Esophagus squamous epithelium (tissue), 5 donors: ENCODE measurements at places on chromosomes 11 and 22. TPM values are rescaled to one million over a fixed set of nuclear protein-coding genes. Genes with fewer than 3 reads are reported as not detected.

DNA sequence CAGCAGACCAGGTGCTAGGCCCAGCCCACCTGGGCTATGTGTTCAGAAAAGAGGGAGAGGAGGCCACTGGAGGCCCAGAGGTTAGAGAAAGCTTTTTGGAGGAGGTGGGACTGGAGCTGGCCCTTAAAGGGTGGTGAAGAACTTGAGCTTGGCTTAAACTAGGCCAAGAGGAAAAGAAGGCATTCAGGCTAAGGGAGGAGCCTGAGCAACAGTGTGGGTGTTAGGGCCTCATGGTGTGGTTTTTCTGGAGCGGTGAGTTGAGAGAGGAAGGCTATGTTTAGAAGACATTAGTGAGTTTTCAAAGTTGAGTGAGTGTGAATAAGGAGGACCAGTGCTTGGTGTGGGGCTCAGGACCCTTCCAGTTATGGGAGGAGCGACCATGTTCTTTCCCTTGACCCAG lies 6.2 kb downstream of the TAF6L start:
- no peaks in the 10 kb centered on the region for H3K27me3 ChIP-seq
- no peak overlapping the region for H3K4me3 ChIP-seq
- peaks cover under 1% of the 10 kb centered on the region for H3K4me1 ChIP-seq
- peaks cover 11% of the 10 kb centered on the region for H3K36me3 ChIP-seq
- no peak overlapping the region for H3K27ac ChIP-seq
- no peak for DNase-seq

The MUC6 gene
- not detected for total RNA-seq

DNA sequence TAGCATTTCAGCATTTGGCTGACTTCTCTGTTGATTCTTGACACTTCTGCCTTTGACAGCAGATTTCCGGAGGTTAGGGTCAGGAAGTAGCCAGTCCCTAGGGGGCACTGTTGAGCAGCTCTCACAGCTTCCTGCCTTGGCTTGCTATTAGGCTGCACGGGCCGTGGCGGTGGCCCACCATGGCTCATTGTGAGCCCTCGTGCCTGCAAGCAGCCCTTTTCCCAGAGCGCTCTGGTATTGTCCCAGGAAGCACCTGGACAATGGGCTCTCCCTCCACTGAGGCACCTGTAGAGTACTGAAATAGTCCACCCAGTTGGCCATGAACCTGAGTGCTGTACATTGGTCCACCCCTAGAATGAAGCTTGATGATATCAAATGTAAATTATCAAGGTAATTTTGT lies 100.2 kb upstream of the GAL start:
- H3K27me3 ChIP-seq: no peaks in the 10 kb centered on the region
- no peak overlapping the region for H3K4me3 ChIP-seq
- peaks cover 8% of the 10 kb centered on the region for H3K4me1 ChIP-seq

DNA sequence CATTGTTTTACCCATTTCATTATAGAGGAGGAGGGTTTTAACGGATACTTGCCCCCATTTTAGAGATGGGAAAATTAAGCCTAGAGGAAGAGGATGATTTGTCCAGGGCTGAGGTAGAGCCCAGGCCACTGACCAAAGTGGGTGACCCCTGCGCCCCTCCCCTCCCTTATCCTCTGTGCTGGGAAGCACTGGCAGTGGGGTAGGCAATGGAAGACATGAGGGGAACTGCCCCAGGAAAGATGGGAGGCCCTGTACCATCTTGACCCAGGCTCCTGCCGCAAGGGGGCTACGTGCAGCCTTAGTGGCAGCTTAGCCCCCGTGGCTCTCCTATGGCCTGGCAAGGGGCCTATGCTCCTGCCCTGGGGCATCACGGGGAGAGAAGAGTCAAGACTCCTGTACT lies 76.4 kb upstream of the MYOD1 start:
- no peak overlapping the region for H3K27ac ChIP-seq
- peaks cover 12% of the 10 kb centered on the region for H3K27me3 ChIP-seq
- H3K4me1 ChIP-seq: no peaks in the 10 kb centered on the region
- H3K36me3 ChIP-seq: no peaks in the 10 kb centered on the region
- DNase-seq: no peak

The BEST1 gene
- total RNA-seq: 0.56 TPM

- no peak overlapping the region for H3K4me3 ChIP-seq
- H3K4me1 ChIP-seq: no peaks in the 10 kb centered on the region
- H3K27ac ChIP-seq: no peak overlapping the region
- no peaks in the 10 kb centered on the region for H3K36me3 ChIP-seq
Observed at GRCh38 chr22:26082866-26083265, 86.4 kb upstream of the SEZ6L start.

The MUC5AC gene
- not detected for total RNA-seq

The CRYAB gene
- total RNA-seq: 22.9 TPM

- no peak overlapping the region for H3K4me3 ChIP-seq
- H3K27ac ChIP-seq: no peak overlapping the region
- H3K4me1 ChIP-seq: peaks cover 5% of the 10 kb centered on the region
- no peak for DNase-seq
- peaks cover 3% of the 10 kb centered on the region for H3K27me3 ChIP-seq
- no peaks in the 10 kb centered on the region for H3K36me3 ChIP-seq
Observed at GRCh38 chr22:27220339-27220738, 563.0 kb downstream of the MIAT start.

DNA sequence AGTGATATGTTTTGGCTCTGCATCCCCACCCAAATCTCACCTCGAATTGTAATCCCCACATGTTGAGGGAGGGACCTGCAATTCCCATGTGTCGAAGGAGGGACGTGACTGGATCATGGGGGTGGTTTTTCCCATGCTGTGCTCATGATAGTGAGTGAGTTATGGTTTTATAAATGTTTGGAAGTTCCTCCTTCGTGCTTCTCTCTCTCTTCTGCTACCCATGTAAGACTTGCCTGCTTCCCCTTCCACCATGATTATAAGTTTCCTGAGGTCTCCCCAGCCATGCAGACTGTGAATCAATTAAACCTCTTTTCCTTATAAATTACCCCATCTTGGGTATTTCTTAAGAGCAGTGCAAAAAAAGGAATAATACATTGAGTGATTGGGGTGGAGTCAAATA lies 7.3 kb upstream of the CEP295 start:
- H3K27me3 ChIP-seq: no peaks in the 10 kb centered on the region
- H3K27ac ChIP-seq: no peak overlapping the region
- H3K4me3 ChIP-seq: no peak overlapping the region
- H3K36me3 ChIP-seq: no peaks in the 10 kb centered on the region
- no peak for DNase-seq

- no peak overlapping the region for H3K27ac ChIP-seq
- peaks cover 10% of the 10 kb centered on the region for H3K4me1 ChIP-seq
- H3K36me3 ChIP-seq: no peaks in the 10 kb centered on the region
- H3K27me3 ChIP-seq: no peaks in the 10 kb centered on the region
Observed at GRCh38 chr11:34351687-34352469, 5.9 kb downstream of the ABTB2 start.

GRCh38 chr11:11247576-11247975 lies 105.5 kb downstream of the CSNK2A3 start:
- H3K4me3 ChIP-seq: no peak overlapping the region
- no peaks in the 10 kb centered on the region for H3K27me3 ChIP-seq
- no peak overlapping the region for H3K27ac ChIP-seq
- no peaks in the 10 kb centered on the region for H3K36me3 ChIP-seq
- DNase-seq: no peak
- peaks cover 22% of the 10 kb centered on the region for H3K4me1 ChIP-seq

The SCN4B gene
- 0.87 TPM for total RNA-seq

The TENM4 gene
- total RNA-seq: 7.7 TPM

- no peaks in the 10 kb centered on the region for H3K27me3 ChIP-seq
- peak overlapping the region; percentile 15 for H3K4me3 ChIP-seq
- no peaks in the 10 kb centered on the region for H3K36me3 ChIP-seq
- H3K4me1 ChIP-seq: peaks cover 28% of the 10 kb centered on the region
Observed at GRCh38 chr11:1574238-1574932, 2.3 kb upstream of the DUSP8 start.

The TEX54 gene
- total RNA-seq: not detected

GRCh38 chr22:45446216-45446615 lies 32.7 kb downstream of the RIBC2 start:
- H3K4me3 ChIP-seq: no peak overlapping the region
- H3K27ac ChIP-seq: no peak overlapping the region
- no peaks in the 10 kb centered on the region for H3K36me3 ChIP-seq
- no peaks in the 10 kb centered on the region for H3K27me3 ChIP-seq

GRCh38 chr11:14722496-14722895 lies 78.9 kb downstream of the PDE3B start:
- H3K4me3 ChIP-seq: no peak overlapping the region
- H3K4me1 ChIP-seq: no peaks in the 10 kb centered on the region
- no peak overlapping the region for H3K27ac ChIP-seq
- H3K27me3 ChIP-seq: no peaks in the 10 kb centered on the region
- no peaks in the 10 kb centered on the region for H3K36me3 ChIP-seq
- DNase-seq: no peak

The CCDC157 gene
- total RNA-seq: 9.2 TPM

The B4GALNT4 gene
- total RNA-seq: 5.1 TPM

DNA sequence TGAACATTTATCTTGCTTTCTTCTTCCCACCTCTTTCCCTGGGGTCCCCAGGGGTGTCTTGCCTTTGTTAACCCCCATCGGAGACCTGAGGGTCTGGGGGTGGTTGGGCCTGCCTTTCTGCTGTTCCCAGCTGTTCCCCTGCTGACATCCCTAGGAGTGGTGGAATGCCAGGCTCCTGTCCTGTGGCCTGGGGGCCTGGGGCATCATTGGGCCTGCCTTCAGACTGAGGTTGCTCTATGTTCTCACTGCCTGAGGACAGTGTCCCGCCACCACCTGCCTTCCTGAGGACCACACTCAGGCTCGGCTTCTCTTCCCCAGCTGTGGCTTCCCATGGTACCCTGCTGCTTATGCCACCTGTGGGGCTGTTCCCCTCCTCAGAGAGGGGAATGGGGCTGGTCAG lies 1.1 kb upstream of the IL18BP start:
- H3K27ac ChIP-seq: no peak overlapping the region
- H3K27me3 ChIP-seq: no peaks in the 10 kb centered on the region
- peaks cover 4% of the 10 kb centered on the region for H3K4me1 ChIP-seq
- no peak for DNase-seq
- no peaks in the 10 kb centered on the region for H3K36me3 ChIP-seq
- H3K4me3 ChIP-seq: no peak overlapping the region

The C11orf42 gene
- total RNA-seq: not detected

The KCNK4 gene
- total RNA-seq: not detected

The ZNRF3 gene
- total RNA-seq: 6.6 TPM

- H3K4me1 ChIP-seq: no peaks in the 10 kb centered on the region
- no peaks in the 10 kb centered on the region for H3K36me3 ChIP-seq
- no peak for DNase-seq
- H3K4me3 ChIP-seq: no peak overlapping the region
Observed at GRCh38 chr22:19201869-19202798, 23.6 kb upstream of the SLC25A1 start.

GRCh38 chr22:26977741-26978376 lies 320.5 kb downstream of the MIAT start:
- no peak overlapping the region for H3K4me3 ChIP-seq
- DNase-seq: no peak
- H3K36me3 ChIP-seq: no peaks in the 10 kb centered on the region
- no peaks in the 10 kb centered on the region for H3K27me3 ChIP-seq
- H3K27ac ChIP-seq: no peak overlapping the region

The CATSPERZ gene
- not detected for total RNA-seq

DNA sequence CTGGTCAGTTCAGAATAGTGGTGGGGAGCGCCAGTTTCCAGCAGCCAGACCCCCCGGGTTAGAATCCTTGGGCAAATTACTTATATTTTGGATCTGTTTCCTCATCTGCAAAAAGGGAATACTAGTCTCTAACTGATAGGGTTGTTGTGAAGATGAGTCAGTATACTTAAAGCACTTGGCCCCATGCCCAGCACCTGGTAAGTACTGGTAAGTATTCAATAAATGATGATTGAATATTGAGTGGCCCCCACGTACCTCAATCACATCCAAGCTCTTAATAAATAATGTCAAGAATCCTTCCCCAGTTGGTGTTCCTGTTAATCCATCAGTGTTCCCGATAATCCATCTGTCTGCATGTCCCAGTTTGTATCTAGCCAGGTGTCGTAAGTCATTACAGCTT lies 12.1 kb downstream of the ACP2 start:
- no peak overlapping the region for H3K27ac ChIP-seq
- H3K36me3 ChIP-seq: peaks cover 13% of the 10 kb centered on the region
- no peaks in the 10 kb centered on the region for H3K4me1 ChIP-seq
- no peak overlapping the region for H3K4me3 ChIP-seq

GRCh38 chr11:130937051-130937450 lies 20.8 kb upstream of the SNX19 start:
- no peaks in the 10 kb centered on the region for H3K4me1 ChIP-seq
- no peak overlapping the region for H3K4me3 ChIP-seq
- no peak overlapping the region for H3K27ac ChIP-seq
- H3K36me3 ChIP-seq: no peaks in the 10 kb centered on the region
- DNase-seq: no peak
